ENCODE measurements at places on chromosomes 6 and 20.

GRCh38 chr20:1761598-1761997, 104.0 kb upstream of the SIRPG start:
- DNase-seq, result no peak

DNA sequence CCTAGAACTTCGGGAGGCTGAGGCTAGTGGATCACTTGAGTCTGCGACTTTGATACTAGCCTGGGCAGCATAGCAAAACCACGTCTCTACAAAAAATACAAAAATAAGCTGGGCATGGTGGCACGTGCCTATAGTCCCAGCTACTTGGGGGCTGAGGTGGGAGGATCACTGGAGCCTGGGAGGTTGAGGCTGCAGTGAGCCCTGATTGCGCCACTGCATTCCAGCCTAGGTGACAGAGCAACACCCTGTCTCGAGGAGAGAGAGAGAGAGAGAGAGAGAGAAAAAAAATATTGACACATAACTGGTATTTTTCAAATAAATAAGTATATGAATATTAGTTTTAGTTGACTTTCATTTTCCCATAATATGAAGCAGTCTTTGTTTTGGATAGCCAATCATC, 222.2 kb downstream of the BTBD9 start:
- DNase-seq, result no peak

GRCh38 chr20:9482180-9482579, 32.2 kb upstream of the LAMP5 start:
- no peak for DNase-seq

GRCh38 chr6:6655805-6656251, 67.3 kb downstream of the LY86 start:
- DNase-seq, result no peak

GRCh38 chr6:82686719-82687118, 323.1 kb downstream of the TPBG start:
- no peak for DNase-seq

- DNase-seq, result no peak
Observed at GRCh38 chr6:62086047-62086446, 200.0 kb downstream of the KHDRBS2 start.

DNA sequence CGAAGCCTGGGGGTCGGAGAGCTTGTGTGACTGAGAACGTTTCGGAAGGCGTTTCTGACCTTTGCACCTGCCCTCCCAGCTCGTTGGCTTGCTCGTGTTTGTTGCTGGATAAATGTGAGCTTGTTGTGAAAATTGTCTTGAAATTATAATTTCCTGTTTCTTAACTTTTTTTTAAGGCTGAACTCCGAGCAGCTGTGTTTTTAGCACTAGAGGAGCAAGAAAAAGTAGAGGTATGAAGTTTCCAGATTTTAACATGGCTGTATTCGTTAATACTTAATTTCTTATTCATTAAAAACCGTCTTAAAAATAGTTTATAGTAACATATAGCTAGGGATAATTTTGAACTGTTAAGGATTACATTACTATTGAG, 672 bp downstream of the CEP43 start:
- DNase-seq, result no peak

- DNase-seq, result no peak
Observed at GRCh38 chr6:132830334-132830751, 16.0 kb downstream of the RPS12 start.

- DNase-seq, result no peak
Observed at GRCh38 chr6:156859686-156860085, 82.5 kb downstream of the ARID1B start.

GRCh38 chr6:47353871-47354270, 44.2 kb upstream of the TNFRSF21 start:
- no peak for DNase-seq

DNA sequence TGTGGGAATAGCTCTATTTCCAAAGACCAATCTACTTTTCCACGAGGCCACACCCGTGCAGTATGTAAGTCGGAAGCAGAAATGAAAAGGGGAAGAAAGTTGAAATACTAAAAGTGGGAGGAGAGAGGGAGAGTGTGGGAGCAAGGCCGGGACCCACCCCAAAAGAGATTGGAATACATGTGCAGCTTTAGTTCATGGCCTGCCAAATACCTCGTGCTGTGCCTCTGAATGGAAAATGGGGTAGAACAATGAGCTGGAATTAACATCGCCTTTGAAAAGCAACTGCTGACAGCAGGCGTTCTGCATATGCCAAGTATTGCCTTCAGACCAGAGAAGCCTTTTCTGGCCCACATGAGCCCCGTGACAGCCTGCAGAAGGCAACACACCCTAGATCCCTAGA, 155.6 kb downstream of the CD83 start:
- DNase-seq, result no peak

- DNase-seq, result no peak
Observed at GRCh38 chr6:30267423-30267822, 54.2 kb upstream of the TRIM26 start.

DNA sequence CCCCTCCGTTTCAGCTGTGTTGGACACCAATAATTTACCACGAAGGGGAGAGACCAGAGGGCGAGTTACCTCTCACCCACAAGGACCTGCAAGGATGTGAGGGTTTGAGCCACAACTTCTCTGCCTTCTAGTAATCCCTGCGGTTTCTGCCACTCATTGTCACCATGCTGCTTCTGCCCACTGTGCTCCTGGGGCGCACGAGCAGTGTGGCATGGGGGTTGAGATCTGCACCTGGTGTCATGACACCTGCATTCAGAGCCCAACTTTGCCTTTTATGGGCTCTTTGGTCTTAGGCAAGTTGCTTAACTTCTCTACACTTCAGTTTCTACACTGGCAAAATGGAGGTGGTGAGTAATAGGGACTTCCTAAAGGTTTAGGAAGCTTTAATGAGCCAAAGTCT, 84.9 kb downstream of the SOBP start:
- DNase-seq, result no peak

DNA sequence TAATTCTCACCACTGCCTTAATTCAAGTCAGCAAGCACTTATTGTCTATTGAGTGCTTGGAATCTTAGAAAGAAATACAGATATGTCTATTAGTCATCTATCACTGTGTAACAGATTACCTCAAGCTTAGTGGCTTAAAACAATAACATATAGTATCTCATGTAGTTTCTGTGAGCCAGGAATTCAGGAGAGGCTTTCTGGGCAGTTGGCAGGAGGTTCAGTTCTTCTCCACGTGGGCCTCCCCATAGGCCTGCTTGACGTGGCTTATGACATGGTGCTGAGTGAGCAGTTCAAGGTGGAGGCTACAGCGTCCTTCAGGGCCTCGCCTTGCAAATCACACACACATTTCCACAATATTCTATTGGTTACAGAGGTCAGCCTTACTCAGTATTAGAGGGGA, 69.7 kb downstream of the DTD1 start:
- DNase-seq, result no peak

- no peak for DNase-seq
Observed at GRCh38 chr6:18712595-18712994, 325.4 kb downstream of the RNF144B start.

DNA sequence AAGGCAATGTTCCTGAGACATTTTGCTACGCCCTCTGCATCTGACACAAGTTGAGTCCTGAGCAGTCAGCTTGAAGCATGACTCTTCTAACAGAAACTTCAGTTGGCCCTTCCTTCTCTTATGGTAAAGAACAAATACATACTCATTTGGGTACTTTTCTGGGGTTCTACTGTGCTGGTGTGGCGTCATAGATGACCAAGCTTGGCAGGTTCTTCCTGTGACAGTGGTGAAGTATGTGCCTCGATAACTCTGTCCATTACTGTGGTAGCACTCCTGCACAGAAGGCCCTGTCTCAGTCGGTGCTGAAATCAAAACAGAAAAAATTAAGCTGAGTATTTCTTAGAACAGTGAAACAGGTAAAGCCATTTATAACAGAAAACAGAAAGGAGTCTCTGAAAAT, 152.5 kb downstream of the SLC22A3 start:
- DNase-seq, result no peak

- no peak for DNase-seq
Observed at GRCh38 chr6:74041420-74041819, 345.4 kb downstream of the CD109 start.

DNA sequence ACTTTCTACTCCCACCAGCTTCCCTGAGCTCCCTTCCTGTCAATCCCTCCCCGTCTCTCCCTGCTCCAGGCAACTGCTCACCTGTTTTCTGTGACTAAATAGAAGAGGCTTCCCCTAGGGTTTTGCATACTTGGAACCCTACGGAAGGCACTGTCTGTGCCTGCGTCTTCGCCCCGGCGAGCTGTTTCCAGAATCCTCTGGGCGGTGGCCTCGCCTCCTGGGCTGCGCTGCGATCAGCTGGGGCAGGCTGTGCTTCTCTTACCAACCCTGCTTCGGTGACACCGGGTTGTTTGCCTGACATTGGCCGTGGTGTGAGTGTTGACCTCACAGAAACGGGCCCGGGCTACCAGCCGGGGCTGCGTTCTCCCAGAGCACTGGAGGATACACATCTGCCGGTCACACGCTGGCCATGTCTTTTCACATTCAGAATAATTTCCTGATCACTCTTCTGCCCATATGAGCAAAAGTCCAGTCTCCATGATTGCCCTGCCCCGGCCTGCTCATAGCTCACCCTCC, 29.4 kb upstream of the CCR6 start:
- DNase-seq, result no peak

- DNase-seq, result no peak
Observed at GRCh38 chr20:48562586-48563116, 265.1 kb downstream of the PREX1 start.

DNA sequence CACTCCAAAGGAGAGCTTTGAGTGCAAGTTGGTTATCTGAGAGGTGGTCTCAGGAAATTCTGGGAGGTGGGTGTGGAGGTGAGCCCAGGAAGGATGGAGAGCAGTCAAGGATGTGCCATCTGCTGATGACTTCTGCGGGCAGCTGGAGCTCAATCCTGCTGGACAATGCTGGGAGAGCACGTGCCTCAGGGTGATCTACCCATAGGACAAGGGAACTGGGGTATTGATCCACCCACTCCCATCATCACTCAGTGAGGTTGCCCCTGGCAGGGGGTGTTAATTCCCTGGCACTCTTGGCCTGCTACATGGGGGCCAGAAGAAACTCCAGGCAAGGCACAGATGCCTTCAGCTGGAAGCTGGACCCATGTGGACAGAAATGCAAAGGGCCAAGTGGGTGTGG, 7.1 kb upstream of the ZBP1 start:
- no peak for DNase-seq

DNA sequence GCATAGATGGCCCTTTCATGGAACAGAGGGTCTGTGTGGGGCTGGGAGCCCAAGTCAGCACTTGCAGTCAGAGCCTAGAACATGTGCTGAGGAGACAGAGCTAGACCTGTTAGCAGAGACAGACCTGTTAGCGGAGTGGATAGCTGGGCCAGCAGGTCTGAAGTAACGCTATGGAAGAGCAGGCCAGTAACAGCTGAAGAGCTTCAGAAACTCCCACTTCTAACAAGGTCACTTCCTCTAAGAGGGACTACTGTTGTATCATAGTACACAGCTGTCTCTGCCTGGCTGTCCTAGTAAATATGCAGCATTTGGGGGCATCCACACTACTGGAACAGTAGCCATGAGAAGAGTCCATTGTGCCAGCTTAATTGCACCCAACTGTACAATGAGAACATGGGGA, 41.2 kb upstream of the POLR1H start:
- no peak for DNase-seq

DNA sequence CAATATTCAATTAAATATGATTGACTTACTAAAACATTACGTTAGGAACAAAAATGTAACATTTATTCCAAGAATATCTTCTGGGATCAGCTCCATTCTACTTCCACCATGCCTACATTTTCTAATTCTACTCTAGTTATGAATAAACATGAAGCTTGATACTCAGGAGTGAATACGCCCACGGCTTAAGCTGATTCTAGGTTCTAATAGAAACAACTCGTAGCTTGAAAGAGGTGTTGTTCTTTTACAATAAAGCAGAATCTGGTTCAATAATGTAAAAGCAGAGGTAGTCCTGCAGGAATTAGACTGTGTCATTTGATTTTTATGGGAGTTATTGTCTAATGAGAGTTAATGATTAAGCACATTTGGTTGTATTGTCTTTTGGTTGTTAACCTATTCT, 107.3 kb upstream of the OLIG3 start:
- DNase-seq, result no peak

DNA sequence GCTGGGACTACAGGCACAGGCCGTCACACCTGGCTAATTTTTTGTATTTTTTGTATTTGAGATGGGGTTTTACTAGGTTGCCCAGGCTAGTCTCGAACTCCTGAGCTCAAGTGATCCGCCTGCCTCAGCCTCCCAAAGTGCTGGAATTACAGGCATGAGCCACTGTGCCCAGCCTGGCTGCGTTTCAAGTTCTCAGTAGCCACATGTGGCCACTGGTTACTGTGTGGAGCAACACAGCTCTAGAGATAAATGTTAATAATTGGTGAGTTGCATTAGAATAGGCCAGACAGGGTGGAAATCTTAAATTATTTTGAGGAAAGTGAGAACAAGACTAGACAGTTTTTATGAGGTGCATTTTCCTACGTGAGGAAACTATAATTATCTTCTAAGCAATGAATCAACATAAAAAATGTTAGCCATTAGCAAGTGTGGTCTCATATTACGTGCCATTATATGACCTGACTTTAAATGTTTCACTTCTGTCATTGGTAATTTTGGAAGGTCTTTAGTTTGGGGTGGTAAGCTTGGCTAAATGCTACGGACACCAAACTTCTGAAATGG, 129.6 kb downstream of the PLEKHG1 start:
- DNase-seq, result no peak

GRCh38 chr20:10970109-10970508, 296.3 kb upstream of the JAG1 start:
- DNase-seq, result no peak

DNA sequence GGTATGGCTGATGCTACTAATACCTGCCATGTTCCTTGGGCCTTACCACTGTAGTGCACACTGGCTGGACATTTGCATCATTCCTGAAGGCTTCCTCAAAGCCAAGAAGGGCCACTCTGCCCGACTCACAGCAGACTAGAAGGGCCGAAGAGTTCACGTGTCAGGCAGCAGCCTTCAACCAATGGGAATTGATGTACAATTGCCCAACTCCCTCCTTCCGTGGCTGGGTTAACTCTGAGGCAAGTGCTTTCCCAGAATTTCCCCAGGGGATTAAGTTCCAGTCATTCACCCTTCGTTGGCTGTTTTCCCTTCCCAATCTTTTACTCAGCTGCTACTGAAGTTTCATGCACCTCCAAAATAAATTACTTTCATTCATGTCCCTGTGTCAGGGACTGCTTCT, 29.8 kb downstream of the PSMB9 start:
- no peak for DNase-seq

Measured in GDM1 (cell line).